T-helper 9 cell (primary cell): ENCODE measurements at places on chromosomes 6 and 20.

DNA sequence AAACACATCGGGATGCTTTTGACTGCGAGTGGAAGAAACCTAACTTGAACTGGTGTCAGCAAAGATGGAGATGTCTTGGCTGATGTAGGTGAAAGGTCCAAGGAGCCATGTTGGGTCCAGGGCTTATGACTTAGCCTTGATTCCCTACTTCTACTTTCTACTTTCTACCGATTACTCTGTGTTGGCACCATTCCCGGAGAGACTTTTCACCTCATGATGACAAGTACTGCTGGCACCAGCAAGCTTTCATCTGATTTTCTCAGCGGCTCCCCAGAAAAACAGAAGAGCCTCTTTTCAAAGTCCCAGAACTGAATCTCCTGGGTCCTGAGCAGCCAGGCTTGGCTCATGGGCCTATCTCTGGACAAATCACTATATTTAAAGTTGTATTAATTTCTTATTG, 4.9 kb upstream of the EDN3 start:
- DNase-seq: no peak

DNA sequence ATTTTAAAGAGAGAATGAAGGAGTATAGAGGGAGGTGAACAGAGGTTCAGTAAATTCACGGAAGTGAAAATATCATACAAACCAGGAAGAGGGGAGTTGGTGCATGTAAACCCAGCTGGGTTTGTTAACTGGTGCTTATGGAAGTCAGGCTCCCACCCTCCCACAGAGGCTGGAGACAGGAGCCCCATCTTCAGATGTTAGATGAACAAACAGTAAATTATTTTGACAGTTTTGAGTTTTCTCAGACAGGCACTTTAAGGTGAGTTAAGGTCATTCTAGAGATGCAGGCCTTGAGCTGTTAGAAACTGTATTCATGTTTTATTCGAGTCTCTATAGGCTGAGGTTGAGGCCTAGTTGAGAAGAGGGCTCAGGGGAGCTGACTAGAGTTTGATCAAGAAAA, 41.8 kb upstream of the FUCA2 start:
- DNase-seq: no peak

GRCh38 chr6:3592371-3592941, 135.6 kb upstream of the SLC22A23 start:
- no peak for DNase-seq

DNA sequence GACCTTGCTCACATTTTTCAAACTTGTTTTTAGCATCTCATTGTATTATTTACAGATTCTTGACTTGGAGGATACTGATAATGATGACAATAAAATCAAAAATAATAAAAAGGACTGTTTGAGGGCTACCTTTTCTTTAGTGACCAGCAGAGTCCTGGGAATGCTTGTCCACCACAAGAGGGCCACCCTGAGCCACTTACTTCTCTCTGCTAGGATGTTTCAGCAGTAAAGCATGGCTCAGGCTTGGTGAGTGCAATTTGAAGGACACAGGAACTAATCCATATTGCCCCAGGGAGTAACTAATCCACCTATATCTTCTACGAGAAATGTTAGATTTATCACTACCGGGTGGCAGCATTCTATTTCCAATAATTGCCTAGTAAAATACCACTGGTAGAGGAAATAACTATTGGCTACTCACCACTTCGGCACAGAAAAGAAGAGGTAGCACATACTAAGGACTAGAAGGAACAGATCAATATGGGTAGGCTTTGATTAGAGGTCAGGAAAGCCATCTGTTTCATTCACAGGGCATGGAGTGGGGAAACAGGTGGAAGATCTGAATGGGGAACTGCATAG, 5.8 kb upstream of the KIAA0408 start:
- peak; percentile 34 for DNase-seq

GRCh38 chr6:119978274-119978889, 628.8 kb upstream of the MAN1A1 start:
- no peak for DNase-seq

DNA sequence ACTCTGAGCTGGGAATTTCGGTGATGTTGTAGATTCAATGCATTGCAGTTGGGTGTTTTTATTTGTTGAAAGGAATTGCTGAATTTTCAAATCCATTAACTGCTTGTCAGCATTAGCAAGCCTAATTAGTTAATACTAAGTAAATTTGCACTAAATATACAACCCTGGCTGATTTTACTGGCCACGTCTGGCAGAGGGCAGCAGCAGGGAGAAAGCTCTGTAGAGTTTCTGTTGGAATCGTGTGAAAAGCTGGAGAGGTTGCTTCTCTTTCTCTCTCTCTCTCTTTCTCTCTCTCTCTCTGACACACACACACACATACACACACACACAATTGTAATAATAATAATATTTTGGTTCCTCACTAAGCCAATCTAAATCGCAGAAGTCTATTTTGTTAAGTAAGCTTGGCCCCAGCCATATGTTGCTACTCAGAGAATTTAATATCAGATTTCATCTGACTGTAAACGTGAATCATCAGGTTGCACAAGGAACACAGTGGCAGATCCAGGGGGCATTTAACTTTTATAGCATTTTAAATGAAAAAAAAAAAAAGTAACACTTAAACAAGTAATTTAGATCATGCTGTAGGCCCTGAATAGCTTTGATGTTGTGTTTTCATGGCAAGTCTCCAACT, 289.5 kb downstream of the ESR1 start:
- DNase-seq: no peak

- no peak for DNase-seq
Observed at GRCh38 chr6:11675601-11676000, 103.0 kb downstream of the ADTRP start.

DNA sequence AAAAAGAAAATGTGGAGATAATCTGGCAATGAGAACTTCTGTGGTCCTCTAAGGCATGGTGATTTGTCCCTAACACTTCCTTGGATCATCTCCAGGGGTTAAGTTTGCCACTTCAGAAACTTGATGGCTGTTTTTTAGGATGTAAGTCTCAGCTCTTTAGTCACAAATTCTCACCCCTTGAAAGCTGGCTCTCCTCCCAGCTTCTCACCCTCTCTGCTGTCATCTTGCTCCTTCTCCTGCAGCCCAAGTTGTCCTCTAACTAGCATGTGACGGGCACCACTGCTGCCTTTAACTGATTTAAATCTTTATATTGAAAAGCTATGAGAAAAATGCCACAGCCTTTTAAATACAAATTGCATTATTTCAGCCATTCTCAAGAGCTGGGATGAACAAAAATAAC, 107.8 kb downstream of the MAP3K5 start:
- no peak for DNase-seq

DNA sequence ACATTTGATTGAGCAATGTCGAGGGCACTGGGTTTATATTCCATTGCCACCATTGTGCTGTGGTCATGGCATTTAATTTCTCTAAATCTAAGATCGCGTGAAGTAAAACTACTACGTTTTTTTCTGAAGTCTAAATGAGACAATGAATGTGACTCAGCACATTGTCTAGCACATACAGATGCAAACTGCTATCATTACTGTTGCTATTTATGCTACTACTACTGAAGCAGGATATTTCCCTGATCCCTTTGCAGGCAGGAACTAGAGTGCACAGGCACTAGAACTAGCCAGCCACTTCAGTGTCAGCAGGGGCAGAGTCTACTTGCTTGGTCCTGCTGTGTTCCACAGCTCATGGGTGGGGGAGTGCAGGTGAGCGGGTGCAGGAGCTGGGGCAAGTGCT, 449.7 kb downstream of the CDKAL1 start:
- no peak for DNase-seq

DNA sequence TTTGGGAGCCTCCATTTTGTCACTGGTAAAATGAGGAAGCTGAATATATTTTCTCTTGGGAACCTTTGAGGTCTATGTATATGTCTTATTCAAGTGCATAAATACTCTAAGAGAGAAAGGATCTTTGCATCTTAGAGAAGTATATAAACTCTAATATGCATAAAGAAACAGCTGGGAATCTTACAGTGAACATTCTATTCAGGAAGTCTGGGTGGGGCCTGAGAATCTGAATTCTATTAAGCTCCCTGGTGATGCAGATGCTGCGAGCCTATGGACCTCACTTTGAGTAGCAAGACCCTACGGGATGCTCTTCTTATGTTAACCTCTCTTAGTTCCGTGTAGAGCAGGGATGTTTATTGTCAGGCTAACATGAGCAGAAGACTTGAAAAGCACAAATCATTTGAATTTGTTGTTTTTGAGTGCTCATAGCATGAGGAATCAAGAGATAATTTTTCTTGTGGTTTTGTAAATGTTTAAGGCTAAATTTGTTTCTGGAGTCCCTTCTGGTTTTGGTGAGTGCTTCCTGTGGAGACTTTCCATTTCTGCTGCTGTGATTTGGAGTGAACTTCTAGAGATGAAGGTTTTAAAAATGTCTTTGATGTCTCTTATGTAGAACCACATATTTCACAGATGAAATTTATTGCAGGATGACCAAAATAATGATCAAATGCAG, 281.2 kb upstream of the JAG1 start:
- no peak for DNase-seq

GRCh38 chr6:160532315-160532714, 131.8 kb downstream of the LPA start:
- DNase-seq: no peak

DNA sequence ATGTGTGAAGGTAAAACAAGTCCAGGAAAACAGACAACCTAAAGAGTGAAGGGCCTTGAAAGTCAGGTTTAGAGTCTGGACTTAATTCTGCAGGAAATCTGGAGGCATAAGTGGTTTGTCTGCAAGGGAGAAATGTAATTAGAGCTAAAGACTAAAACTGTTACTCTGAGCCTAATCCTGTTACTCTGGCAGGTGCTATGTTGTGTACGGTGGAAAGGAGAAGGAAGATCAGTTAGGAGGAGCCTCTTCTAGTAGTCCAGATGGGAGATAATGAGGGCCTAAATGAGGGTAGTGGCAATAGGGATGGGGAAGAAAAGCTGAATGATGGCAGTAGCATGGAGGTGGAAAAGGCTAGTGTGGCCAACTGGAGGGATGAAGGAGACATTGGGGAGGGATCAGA, 118.5 kb downstream of the PDSS2 start:
- DNase-seq: no peak

- DNase-seq: no peak
Observed at GRCh38 chr20:13363473-13363872, 142.4 kb downstream of the ISM1 start.

DNA sequence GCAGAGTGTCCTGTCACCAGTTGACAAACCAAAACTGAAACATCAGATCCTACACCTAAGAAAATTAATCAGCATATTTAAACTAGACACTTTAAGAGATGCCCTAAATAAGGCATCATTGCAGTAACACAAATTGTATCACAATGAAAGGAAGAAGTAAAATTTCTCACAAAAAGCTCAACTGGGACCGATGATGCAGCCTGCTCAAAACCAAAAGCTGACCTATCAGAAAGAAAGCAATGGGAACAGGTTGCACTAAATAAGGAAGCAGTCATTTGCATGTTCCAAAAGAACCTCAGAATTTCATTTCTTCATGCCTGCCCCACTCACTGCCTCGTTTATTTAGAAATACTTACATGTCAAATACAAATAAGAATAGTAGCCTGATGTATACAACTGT, 12.1 kb downstream of the HIVEP2 start:
- DNase-seq: no peak

- DNase-seq: no peak
Observed at GRCh38 chr6:22926790-22927354, 357.5 kb downstream of the HDGFL1 start.

- DNase-seq: no peak
Observed at GRCh38 chr6:169188475-169188874, 65.2 kb downstream of the THBS2 start.

GRCh38 chr6:163645560-163645959, 231.0 kb downstream of the QKI start:
- no peak for DNase-seq
